ENCODE measurements at places on chromosomes 3 and 15.
A peak's percentile ranks its signal among the peaks of the same experiment; 100 is the strongest.

DNA sequence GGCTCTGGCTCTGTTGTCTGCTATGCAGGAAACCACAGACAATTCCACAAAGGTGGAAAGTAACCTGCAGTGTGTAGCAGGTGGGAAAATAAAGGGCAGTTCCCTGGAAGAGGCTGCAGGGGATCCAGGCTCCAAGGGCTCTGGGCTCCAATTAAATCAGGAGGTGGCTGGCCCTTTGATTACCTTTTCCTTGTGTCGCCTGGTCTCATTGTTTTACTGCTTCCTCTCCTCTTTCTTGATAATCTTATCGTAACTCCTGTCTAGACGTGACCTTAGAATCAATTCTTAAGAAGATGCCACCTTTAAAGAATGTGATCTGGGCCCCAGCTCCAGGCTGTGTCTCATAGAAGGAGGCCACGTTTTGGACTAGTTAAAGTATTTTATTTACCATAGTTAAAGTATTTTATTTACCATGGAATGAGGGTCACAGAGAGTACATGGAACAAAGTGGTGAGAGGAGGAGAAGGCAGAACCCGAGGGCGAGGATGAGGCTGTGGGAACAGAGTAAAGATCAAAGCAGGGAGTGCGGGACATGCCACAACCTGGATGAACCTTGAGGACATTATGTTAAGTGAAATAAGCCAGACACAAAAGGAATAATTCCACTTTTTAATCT, 237.5 kb upstream of the STT3B start:
- DNase-seq, result no peak

GRCh38 chr3:190194506-190194905, 73.8 kb upstream of the P3H2 start:
- no peak for DNase-seq

DNA sequence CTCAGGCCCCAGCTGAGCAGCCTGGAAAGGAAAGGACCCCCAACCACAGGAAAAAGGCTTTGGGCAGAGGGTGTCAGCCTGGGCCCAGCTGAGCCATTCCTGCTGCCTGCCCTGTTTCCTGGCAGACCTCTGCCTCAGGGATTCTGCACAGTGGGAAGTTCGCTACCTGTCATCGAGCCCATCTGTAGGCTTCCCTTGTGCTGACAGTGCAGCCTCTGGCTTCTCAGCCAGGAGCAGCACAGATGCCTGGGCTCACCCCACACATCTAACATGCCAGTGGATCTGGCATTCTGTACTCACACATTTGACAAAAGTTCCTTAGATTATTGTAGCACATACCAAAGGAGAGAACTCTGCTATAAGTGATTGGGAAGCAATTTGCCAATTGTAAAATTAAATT, 202.2 kb downstream of the SSR3 start:
- no peak for DNase-seq

- no peak for DNase-seq
These were observed 45.8 kb upstream of the GOLIM4 start for GRCh38 chr3:168141405-168141998.

DNA sequence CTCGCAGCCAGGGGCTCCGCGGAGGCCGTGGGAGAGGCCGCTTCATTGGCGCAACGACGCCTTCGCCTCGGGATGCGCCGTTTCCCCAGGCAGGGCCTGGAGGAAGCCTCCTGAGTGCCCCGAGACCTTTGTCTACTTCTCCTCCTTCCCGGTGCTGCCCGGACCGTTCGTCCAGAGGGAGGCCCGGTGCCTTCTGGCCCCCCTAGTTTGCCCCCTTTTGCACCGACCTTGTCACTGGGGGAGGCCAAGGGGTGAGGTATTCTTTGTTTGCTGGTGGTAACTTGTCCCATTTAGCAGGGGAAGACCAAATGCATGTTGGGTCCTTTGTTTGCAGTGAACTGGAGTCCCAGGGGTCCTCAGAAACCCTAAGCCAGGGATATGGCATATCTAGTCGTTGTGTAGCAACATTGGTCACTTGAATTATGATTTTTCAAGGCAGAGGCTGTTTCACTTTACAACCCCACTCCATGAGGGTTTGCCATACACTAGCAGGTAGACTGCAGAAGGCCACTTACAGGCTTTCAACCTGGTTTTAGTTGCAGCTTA, 615 bp downstream of the DHX30 start:
- DNase-seq, result no peak

- DNase-seq, result no peak
These were observed 366.8 kb upstream of the GBE1 start for GRCh38 chr3:82128271-82128670.

GRCh38 chr15:72203507-72203837, 5.9 kb upstream of the GRAMD2A start:
- peak; percentile 99 for DNase-seq

DNA sequence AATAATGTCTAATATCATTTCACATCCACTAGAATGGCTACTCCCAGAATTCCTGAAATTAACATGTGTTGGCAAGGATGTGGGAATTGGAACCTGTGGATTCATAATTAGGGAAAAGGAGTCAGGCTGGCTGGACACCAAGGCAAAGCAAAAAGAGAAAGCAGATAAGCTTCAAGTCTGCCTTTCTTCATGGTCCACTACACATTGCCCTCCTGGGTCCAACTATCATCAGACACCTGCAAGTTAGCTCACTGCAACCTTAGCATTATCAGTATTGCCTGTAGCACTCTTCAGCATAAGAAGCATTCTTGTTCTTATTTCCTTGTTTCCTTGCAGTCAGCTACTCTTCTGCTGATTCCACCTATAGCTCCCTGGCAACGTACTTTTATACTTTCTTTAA, 124.3 kb downstream of the ZNF280D start:
- DNase-seq, result no peak

GRCh38 chr3:155863072-155863784, 7.2 kb upstream of the GMPS start:
- DNase-seq, result no peak

DNA sequence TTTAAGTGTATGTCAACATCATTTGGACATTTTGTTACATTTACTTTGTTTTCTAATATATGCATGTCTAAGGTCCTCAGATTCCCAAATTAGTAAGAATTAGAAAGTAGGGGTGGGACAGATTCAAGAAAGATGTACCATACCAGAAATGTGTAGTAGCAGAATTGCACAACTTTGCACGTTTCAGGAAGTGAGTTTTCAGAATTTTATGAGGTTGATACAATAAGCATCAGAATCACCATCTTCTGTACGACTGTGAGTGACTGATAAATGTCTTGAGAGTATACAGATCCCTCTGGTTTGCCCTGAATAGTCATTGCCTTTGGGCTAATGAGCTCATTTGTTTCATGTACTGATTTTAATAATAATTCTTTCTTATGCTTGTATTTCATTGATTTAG, 9.3 kb downstream of the ARIH2 start:
- no peak for DNase-seq

GRCh38 chr15:64687688-64688087, 87.7 kb downstream of the RBPMS2 start:
- DNase-seq, result no peak

GRCh38 chr3:141539431-141540187, 52.8 kb downstream of the RASA2 start:
- no peak for DNase-seq

DNA sequence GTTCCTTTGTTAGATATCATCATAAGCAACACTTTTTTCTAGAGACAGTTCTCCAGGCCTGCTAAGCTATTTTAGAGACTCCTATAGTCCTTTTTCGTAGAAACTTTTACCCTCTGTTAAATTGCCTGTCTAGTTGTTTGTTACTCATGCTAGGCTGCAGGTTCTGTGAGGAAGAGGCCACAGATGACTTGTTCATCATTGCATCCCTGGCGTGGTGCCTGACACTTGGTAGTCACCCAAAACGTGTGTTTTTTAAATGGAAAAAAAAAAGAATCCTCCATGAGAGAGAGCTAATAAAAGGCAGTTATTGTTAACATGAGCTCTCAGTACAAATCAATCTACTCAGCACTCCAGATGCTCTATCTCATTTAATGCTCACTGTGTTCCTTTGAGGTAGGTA, 35.1 kb downstream of the CCDC54 start:
- DNase-seq, result no peak

DNA sequence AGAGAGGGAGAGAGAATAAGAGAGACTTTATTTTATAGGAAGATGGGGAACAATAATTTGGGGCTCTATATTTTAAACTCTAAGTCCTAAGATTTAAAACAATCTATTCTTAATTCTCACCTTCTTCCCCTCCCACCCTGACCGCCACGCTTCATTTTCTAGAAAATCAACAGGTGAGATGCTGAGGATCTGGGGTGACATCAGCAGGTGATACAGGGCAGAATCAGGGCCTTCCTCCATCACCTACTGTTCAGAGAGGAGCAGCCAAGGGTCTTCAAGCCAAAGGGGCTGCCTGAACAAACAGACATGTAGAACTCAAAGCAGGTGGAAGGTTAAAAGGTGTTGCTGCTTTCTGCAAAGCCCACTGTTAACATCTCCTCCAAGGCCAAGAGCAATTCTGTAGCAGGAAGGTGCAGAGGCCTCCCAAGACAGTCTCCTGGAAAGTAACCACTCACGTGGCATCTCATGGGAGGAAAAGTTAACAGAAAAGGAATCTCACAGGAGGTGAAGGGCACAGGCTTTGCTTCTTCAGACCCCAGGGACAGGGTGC, 183.6 kb upstream of the TLE3 start:
- no peak for DNase-seq

DNA sequence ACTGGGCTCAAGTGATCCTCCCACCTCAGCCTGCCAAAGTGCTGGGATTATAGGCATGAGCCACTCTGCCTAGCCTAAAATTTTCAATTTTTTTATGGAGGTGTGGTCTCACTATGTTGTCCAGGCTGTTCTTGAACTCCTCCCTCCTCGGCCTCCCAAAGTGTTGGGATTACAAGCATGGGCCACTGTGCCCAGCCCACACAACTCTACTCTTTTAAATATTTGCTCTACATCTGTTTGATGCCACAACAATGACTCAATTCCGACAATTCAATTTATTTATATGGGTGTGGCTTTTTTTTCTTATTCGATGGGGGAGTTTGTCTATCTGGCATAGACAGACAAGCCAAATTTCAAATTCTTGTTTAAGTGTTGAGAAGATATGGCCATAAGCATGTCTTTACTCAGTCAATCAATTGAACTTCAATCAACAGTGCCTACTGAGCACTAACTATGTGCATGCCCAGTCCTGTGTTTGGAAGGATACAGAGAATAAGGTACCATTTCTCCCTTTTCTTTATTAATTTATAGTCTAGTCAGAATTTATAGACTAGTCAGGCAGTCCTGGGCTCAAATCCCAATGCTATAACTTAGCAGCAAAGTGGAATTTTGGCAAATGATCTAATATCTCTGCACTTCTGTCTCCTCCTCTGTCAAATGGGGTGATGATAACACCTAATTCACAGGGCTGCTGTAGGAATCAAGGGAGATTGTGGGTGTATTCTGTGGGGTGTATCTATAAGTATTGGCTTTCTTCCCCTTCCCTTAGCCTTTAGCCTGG, 54.6 kb upstream of the PIAS1 start:
- DNase-seq, result no peak

DNA sequence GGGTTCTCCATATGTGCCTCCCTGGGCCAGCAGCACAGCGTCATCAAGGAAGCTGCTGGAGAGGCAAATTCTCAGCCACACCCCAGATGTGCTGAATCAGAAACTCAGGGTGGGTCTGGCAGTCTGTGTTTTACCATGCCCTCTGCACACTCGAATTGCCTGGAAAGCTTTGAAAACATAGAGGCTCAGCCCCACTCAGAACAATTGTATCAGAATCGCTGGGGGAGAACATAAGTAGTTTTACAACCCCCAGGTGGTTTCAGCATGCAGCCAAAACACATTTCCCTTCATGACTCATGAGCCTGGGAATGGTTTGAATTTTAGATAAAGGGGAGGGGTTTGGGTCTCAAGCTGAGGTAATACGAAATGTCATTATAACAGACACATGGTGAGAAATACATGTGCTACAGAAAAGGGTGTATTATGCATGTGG, 9.6 kb downstream of the TGM4 start:
- no peak for DNase-seq

- DNase-seq, result peak; percentile 70
These were observed 99.3 kb downstream of the BDH1 start for GRCh38 chr3:197456261-197457091.

GRCh38 chr3:20222274-20222673, 36.3 kb upstream of the SGO1 start:
- no peak for DNase-seq

DNA sequence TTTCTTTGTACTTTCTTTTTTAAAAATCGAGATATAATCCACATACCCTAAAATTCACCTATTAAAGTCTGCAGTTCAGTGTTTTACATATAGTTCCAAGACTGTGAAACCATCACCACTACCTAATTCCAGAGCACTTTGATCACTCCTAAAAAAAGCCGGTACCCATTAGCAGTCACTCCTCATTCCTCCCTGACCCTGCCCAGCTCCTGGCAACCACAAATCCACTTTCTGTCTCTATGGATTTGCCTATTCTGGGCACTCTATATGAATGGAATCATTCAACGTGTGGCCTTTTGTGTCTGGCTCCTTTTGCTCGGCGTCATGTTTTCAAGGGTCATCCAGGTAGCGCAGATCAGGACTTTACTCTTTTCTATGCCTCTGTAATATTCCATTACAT, 17.3 kb downstream of the TRPM1 start:
- no peak for DNase-seq

GRCh38 chr3:195385526-195385925, 57.3 kb downstream of the ACAP2 start:
- DNase-seq, result no peak

- DNase-seq, result peak; percentile 44
These were observed 4.2 kb upstream of the MEIS2 start for GRCh38 chr15:37104424-37104981.

DNA sequence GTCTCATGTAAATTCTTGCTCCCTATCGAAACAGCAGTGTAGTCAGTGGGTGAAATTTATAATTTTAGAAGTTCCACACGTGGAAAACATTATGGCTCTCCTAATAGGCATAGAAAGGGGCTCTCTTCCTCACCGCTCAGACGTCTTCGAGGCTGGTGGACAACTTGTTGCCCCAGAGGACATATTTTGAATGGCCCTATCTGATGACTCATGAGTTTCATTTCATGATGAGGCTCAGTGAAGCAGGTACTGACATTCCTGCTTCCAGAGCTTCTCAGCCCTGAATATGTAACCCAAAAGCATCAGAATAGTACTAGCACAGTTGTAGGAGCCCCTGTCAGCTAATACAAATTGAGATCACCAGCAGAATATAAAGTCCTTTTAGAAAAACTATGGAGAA, 117.9 kb downstream of the HERC1 start:
- no peak for DNase-seq

DNA sequence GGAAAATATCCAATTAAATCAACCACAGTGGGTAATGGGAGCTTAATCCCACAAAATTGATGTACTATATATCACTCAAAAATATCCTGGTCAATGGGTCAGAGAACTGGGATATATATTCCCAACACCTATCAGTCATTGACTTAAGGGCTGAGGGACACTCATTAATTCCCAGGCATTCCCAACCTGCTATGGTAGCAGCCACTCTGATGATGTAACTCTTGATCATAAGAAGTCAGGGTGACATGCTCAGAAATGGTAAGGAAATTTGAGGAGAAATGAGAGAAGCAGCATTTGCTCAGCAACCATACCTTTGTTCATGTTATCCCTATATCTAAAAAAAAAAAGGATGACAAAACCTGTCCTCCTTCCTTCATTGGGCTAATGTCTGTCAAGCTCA, 3.1 kb upstream of the PLOD2 start:
- DNase-seq, result no peak

All from cerebellar cortex (tissue), 1 donor.